ENCODE measurements at places on chromosomes 6 and 20. TPM values are rescaled to one million over a fixed set of nuclear protein-coding genes. Genes with fewer than 3 reads are reported as not detected.
A peak's percentile ranks its signal among the peaks of the same experiment; 100 is the strongest.

DNA sequence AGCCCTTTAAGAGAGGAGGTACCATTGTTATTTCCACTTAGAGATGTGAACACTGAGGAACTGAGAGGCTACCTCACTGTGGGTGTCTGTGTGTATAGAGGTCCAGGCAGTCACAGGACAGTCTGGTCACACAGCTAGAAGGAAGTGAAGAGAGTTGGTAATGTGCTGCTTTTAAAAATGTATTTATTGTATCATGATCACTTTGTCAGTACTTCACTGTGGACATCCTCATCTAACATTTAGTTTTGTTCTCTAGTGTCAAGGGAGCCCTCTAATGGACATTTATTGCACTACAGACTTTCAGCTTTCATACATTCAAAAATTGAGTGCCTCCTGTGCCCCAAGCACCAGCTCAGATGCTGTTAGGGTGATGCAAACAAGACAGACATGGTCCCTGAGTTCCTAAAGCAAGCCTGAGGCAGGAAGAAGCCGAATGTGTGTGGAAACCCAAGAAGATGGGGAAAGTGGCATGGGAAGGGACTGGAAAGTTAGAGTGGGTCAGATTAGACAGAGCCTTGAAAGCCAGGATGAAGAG is 123.0 kb downstream of the SLC16A10 start:
- peak; percentile 13 for DNase-seq

- DNase-seq = no peak
These were observed 64.5 kb downstream of the IPCEF1 start for GRCh38 chr6:154292066-154292465.

DNA sequence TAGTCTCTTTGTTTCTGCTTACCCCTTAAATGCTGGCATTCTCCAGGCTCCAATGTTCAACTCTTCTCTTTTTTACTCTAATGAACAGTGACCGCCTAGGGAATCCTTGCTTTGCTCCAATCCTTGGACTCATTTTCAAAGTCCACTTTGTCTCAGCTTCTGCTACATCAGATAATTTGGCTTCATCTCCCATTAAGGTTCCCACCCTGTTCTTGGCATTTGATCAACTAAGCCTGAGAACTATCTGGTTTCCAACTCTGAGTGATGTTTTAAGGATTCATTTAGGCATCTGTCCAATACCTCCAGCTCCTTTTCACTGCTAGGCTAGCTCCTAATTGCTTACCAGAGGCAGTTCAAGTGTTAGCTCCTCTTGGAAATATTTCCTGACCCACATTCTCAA is 64.9 kb downstream of the ME1 start:
- DNase-seq = no peak

GRCh38 chr6:27205375-27206278 is 41.9 kb upstream of the PRSS16 start:
- DNase-seq = no peak

DNA sequence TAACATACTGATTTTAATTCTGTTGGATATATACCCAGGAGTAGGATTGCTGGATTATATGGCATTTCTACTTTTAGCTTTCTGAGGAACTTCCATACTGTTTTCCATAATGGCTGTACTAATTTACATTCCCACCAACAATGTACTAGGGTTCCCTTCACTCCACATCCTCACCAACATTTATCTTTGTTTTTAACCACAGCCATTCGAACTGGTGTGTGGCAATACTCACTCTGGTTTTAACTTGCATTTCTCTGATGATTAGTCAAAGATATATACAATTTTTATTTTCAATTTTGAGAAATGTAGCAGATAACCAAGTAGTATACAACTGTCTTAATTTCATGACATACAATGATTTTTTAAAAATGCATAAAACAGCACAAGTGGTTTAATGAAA is 30.3 kb upstream of the ADGRG6 start:
- no peak for DNase-seq

- no peak for DNase-seq
These were observed 24.7 kb downstream of the PTPRK start for GRCh38 chr6:128495536-128496333.

- no peak for DNase-seq
These were observed 18.5 kb downstream of the RNF144B start for GRCh38 chr6:18405477-18406293.

The COL12A1 gene
- polyA plus RNA-seq = 103 TPM

The ZC2HC1B gene
- not detected for polyA plus RNA-seq

The GGTLC1 gene
- polyA plus RNA-seq = not detected
